Subcutaneous adipose tissue (tissue), 4 donors: ENCODE measurements at places on chromosomes 6 and 20. TPM values are rescaled to one million over a fixed set of nuclear protein-coding genes. Genes with fewer than 3 reads are reported as not detected.

The SMLR1 gene
- total RNA-seq, result not detected

The FOXS1 gene
- not detected for total RNA-seq

The SASH1 gene
- 255 TPM for total RNA-seq

The HLA-DPB1 gene
- 72.0 TPM for total RNA-seq
